ENCODE measurements at places on chromosomes 16 and 17.

DNA sequence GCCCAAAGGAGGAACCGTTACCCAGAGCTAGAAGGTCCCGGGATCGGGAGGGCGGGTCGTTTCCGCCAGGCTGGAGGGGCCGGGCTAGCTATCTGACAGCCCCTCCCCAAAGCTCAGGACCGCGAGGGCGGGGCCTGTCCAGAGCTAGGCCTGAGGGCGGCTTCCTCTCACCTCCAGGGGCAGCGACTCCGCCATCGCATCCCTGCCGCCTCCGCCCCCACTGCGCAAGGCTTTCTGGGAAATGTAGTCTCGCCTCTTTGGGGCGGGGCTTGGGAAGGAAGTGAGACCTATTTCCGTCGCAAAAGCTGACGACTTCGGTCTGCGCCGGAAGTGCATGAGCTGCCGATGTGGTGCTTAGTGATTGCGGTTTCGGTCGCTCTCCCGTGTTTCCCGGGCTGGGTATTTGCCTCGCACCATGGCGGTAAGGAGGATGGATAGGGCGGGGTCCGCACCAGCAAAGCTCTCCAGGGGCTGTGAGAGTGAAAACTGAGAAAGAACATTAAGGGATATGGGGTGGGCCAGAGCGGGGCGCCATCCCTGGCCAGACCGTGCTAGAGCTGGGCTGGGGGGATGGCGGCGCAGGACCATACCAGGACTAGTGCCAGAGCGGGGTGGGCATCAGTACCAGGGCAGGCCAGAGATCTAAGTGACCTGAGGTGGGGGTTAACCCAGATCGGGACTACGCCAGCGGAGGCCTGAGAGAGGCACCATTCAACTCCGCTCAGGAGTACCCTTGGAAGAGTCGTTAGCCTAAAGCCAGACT lies at the start of gene TMEM208:
TMEM208 (plus strand) TSS at position 327 of the 763 bp plus-strand sequence; CDS start at position 416, 89 bp downstream.
- DNase-seq: peak; percentile 99

- DNase-seq: no peak
Measured at GRCh38 chr17:32141258-32141657, 1.0 kb upstream of the RHOT1 start.

DNA sequence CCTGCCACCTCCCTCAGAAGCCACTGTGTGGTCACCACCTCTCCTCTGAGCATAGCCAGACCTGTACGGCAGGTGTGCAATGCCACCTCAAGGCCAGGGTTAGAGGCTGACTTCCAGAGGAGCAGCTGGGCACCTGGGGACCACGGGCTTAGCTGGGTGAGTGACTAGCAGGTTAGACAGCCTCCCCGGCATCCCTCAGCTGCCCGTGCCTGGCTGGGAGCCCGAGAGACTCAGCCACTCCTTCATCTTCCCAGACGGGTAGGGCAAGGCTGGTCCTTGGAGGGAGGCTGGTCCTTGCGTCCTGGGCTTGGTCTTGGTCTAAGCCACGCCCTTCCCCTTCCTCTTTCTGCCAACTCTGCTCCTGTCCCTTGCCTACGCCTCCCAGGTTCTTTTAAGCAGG lies 7.8 kb downstream of the CRHR1 start:
- no peak for DNase-seq

DNA sequence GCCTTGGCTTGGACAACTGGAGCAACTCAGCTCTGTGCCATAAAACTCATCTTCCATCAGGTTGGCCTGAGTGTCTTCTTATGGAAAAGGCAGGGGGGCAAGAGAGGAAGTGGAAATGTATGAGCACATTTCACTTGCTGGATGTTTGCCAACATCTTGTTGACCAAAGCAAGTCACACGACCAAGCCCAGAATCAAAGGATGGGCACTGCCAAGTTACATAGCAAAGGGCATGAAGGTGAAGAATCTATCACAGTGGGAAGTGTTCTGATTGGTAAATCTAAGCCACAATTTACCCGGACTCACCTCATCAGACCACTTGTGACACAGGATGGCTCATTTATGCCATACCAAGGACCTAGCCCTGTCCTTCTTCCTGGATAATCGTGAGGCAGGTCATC lies 310.5 kb upstream of the IRX5 start:
- no peak for DNase-seq

DNA sequence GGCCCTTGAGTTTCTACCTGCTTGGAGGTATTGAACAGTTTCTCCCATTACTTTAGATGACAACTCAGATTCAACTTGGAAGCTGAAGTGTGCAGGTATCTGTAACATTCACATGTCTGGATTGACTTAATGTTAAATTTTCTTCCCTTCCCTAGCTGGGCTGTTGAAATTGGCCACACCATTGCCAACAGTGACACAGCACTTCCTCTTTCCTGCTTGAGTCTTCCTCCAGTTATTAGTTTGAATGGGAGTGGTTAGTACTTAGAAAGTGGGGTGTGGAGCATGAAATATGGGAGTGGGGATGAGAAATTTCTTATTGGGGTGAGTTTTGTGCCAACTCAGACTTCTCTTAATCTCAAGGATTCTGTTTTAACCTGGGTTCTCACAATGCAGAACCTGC lies 454.9 kb downstream of the KCNJ2 start:
- DNase-seq: no peak

- no peak for DNase-seq
Measured at GRCh38 chr16:84324434-84325262, 30.0 kb downstream of the WFDC1 start.

GRCh38 chr17:75183999-75184884 lies 1.5 kb upstream of the SUMO2 start:
- no peak for DNase-seq

- DNase-seq: no peak
Measured at GRCh38 chr17:60524463-60525327, 1.3 kb downstream of the APPBP2 start.

- no peak for DNase-seq
Measured at GRCh38 chr17:15269780-15270089, 4.6 kb upstream of the PMP22 start.

DNA sequence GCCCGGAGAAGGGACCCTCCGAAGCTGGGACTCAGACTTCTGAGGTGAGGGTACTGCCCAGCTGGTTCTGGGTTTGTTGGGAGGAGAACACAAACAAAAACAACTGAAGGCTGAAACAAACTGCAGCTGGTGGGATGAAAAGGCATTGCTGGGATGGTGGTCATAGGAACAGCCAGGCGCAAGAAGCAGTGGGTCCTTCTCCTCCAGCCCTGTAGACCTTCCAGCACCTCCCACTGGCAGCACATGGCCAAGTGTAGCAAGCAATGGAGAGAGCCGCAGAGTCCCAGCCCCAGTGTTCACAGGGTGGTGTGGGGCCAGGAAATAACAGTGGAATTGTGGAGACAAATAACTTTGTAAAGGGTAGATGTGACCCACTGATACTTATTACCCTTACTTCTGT lies 48.7 kb upstream of the FOXJ1 start:
- DNase-seq: no peak

DNA sequence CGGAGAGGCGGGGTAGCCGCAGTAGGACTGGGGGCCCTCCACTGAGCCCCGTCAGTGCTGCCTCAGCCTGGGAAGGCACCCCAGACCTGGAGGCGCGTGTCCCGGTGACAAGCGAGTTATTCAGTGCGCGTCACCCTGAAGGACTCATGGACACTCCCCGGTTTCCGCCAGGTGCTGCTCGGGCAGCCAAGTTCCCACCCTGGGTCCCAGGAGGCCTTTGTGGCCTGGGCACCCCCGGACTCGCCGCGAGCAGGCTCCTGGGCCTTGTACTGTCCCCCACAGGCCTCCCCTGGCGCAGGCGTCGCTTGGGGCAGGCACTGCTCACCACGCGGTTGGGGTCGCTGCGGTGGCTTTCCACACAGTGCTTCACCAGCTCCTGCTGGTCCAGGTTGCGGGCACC lies 7.6 kb downstream of the RNF166 start:
- no peak for DNase-seq

DNA sequence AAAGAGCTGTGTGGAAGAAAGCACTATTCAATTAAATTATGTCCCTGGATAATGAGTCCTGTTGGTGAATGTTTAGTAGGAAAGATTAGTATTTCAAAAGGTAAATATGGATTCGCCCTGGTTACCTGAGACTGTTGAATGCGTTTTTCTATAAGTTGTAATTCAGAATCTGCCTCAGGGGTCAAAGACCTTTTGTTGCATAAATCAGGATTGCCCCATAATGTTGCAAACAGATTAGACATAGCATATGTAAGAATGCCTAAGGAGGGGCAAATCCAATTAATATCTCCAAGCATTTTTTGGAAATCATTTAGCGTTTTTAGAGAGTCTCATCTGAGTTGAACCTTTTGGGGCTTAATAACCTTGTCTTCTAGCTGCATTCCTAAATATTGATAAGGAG lies 70.1 kb upstream of the ARL4D start:
- DNase-seq: no peak

- DNase-seq: no peak
Measured at GRCh38 chr16:19264123-19264673, 21.3 kb upstream of the CLEC19A start.

DNA sequence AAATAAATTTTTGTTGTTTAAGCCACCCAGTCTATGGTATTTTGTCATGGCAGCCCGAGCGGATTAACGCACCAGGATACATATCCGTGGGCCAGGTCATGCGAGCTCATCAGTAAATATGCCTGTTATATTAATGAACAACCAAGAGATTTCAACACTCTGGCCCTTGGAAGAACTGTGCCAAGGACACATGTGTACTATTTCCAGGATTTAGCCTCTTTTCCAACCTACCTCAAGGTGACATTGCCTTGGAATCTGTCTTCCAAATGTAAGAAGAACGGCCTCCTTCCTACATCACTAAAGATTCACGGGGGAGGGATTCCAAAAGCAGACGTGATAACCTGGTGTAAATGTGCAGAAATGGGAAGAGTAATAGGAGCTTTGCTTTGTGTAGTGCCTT lies 72.8 kb upstream of the DYNLRB2 start:
- no peak for DNase-seq

DNA sequence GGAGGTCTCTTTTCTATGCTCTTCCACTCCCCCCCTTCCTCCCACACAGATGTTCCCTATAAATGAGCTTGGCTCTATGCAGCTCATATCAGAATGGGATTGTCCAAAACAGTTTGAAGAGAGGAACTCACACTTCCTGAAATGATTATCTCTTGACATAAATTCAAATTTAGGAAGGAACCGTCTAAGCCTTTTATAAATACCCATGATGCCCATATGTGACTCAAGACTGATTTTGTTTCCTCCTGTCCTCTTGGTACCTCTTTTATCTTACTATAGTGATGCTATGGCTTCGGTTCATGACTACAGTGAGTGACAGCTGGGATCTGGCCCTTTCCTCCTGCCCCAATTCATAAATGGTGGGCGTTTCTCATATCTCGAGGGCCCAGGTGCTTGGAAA lies 16.6 kb upstream of the TERF2 start:
- no peak for DNase-seq

- no peak for DNase-seq
Measured at GRCh38 chr17:78940258-78940657, 15.1 kb upstream of the TIMP2 start.

GRCh38 chr17:79446399-79447009 lies 164.3 kb downstream of the RBFOX3 start:
- DNase-seq: no peak
